T-helper 1 cell (primary cell): ENCODE measurements at places on chromosomes 5 and 9.

DNA sequence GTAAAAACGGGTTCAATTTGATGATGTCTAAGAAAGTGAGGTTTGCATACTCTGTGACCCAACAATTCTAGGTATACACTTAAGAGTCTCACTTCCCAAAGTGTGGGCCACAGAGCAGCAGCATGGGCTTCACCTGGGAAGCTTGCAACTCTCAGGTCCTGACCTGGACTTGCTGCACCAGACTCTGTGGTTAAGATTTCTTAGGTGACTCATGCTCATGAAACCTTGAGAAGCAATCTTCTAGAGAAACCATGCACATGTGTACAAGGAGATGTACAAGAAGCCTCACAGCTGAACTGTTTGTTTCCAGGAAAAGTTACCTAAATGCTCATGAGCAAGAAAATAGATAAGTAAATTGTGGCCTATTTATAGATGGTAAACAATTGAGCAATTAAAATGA lies 30.0 kb downstream of the DNAJC21 start:
- DNase-seq: peak; percentile 50

- no peak for DNase-seq
Observed at GRCh38 chr9:108191065-108191464, 664.7 kb downstream of the ACTL7B start.

DNA sequence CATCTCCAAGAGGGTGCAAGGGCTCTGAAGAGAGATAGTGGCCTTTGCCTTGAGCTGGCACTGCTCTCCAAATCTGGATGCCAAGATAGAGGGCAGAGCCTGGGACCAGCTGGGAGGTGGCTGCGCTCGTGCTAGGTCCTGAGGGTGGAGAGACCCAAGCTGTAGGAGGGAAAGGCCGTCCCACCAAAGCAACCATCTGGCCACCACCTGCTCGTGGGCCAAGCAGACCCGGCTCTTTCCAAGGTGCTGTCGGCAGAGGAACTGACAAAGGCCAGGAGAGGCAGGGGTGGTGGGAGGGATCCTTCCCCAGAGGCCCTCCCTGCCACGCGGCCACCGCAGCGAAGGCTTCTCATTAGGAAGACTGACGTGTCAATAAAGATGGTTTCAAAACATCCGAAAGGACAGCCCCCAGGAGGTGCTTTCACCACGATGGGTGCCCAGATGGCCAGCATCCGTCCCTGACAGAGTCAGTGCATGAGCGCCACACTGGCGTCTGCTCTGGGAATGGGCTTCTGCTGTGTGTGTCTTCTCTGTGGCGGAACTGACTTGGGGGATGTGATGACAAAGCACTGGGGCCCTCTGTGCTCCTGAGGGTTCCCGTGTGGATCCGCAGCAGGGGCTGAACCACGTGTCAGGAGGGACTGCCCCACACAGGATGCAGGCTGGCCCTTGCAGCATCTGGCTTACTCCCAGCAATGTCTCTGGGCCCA lies 213.5 kb downstream of the FANCC start:
- no peak for DNase-seq

DNA sequence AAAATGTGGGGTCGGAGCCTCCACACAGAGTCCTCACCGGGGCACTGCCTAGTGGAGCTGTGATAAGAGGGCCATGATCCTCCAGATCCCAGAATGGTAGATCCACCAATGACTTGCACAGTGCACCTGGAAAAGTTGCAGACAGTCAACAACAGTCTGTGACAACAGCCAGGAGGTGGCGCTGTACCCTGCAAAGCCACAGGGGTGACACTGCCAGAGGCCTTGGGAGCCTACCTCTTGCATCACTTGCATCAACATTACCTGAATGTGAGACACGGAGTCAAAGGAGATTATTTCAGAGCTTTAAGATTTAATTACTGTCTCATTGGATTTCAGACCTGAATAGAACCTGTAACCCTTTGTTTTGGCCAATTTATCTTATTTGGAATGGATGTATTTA lies 614.1 kb upstream of the CDH9 start:
- DNase-seq: no peak

- no peak for DNase-seq
Observed at GRCh38 chr9:136328011-136328621, 777 bp downstream of the GPSM1 start.

GRCh38 chr5:170070556-170071412 lies 34.9 kb upstream of the FOXI1 start:
- no peak for DNase-seq

GRCh38 chr9:113503613-113504211 lies 40.2 kb downstream of the RGS3 start:
- no peak for DNase-seq

GRCh38 chr9:108953983-108954574 lies 19.9 kb downstream of the ABITRAM start:
- no peak for DNase-seq

GRCh38 chr9:124411514-124412227 lies 3.6 kb downstream of the PSMB7 start:
- DNase-seq: no peak

- DNase-seq: no peak
Observed at GRCh38 chr5:147673266-147673665, 109.3 kb downstream of the JAKMIP2 start.

GRCh38 chr5:1779782-1780613 lies 19.6 kb downstream of the MRPL36 start:
- no peak for DNase-seq

DNA sequence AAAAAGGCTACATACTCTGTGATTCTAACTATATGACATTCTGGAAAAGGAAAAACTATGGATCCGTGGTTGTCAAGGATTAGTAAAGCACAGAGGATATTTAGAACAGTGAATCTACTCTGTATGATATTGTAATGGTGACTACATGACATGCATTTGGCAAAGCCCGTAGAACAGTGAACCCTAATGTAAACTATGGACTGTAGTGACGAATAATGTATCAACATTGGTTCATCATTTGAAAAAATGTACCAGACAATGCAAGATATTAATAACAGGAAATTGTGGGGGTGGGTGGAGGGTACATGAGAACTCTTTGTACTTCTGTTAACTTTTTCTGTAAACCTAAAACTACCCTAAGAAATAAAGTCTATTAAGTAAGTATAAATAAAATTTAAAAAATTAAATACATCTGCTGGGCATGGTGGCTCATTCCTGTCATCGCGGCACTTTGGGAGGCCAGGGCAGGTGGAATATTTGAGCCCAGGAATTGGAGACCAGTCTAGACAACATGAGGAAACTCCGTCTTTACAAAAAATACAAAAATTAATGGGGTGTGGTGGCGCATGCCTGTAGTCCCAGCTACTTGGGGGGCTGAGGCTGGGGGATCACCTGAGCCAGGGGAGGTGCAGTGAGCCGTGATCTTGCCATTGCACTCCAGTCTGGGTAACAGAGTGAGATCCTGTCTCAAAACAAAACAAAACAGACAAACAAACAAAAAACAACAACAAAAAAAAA lies 101.7 kb upstream of the TBC1D2 start:
- DNase-seq: no peak

DNA sequence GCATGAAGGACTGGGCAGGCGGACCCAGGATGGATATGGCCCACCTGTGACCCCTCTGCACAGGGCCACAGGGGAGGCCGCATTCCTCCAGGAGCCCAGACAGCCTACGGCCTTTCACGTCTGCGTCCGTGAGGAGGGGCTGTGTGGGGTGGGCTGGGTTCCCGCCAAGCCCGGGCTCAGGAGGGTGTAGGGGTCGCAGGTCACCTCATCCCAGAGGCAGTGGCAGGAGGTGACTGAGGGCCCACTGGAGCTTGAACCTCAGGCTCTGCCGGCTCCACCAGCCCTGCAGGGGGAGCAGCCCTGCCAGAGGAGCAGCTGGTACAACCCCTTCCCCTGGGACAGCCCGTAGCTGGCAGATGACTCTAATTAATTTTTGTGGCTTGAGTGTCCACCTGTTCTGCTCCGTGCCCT lies 40.7 kb upstream of the CACNA1B start:
- no peak for DNase-seq

- no peak for DNase-seq
Observed at GRCh38 chr9:79646096-79646495, 74.3 kb downstream of the TLE4 start.

- no peak for DNase-seq
Observed at GRCh38 chr9:131448818-131449217, 53.9 kb upstream of the POMT1 start.

GRCh38 chr5:10424124-10424731 lies 17.5 kb upstream of the ROPN1L start:
- no peak for DNase-seq

DNA sequence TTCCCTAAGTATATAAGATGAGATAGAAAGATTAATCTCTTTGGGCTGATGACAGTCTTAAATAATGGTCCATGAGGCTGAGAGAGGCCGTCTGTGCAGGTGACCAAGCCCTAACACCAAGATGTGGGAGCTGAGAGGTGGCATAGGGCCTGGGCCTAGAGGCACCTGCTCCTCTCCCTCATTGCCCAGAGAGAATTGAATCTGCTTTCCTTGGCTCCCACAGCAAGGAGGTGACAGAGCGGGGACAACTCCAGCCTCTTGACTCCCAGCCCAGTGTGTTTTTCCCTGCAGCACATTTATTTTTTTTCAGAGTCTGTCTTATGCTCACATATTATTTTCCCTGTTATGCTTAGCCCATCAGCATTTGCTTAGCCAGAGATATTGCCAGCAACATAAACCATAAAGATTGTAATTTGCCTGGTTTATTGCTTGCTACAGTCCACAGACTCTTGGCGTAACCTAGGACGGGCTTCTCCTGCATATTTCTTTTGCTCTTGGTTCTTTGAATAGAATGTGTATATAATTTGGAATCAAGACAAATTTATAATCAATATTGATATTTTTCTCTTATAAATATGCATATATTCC lies 105.6 kb downstream of the NTRK2 start:
- no peak for DNase-seq

DNA sequence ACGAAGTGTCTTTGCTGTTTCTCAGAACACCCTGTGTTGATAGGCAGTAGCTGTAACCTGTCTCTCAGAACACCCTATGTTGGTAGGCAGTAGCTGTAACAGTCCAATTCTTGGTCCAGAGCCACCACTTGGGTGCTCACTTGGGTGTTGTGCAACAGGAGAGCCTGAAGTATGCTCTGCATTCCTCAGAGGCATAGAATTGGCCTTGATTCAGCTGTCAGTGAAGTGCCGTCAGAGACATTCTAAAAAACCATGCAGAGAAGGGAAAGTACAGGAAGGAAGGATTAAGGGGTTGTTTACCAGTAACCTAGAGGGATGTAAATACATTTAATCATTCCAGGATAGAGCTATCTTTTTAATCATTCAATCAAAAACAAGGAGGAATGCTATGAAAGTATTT lies 231.2 kb downstream of the ARRDC3 start:
- no peak for DNase-seq

- no peak for DNase-seq
Observed at GRCh38 chr5:1536871-1537602, 13.3 kb upstream of the LPCAT1 start.

DNA sequence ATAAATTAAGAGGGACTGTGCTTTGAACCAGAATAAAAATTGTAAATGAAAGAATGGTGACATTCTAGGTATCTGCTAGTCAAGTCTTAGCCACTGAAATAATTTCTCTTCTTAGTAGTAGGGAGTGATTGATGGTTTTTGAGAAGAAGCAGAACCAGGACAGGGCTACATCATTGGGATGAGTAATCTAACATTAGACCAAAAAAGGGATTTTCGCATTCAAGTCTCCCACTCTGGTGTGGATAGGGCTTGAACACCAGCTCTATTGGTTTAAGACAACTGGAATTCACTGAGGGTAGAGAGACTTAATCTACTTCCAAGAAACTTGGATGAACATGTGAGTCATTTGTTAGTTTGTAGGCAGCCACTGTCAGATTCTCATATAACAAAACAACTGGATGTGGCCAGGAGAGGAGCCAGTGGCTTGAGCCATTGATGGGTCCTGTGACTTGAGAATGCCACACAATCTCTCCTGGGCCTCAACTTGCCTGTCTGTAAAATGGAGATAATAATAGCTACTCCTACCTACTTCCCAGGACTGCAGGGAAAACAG lies 16.6 kb downstream of the FAT2 start:
- DNase-seq: no peak

DNA sequence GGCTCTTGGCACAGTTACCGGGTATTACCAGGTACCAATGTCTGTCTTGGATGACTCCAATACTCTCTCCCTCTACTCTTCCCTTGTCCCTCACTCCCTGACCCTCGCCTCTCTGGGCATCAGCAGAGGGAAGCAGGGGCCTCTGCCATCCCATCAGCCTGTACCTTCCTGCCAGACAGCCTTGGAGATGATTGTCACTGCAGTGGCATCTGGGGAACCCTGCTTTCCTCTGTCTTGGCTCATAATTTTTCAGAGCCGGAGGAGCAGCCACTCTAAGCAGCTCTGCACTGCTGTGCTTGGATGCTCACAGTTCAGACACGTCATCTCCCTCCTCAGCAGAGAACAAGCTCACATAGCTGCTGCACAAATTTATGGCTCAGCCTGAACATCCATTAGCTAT lies 274.1 kb downstream of the SMARCA2 start:
- DNase-seq: no peak

DNA sequence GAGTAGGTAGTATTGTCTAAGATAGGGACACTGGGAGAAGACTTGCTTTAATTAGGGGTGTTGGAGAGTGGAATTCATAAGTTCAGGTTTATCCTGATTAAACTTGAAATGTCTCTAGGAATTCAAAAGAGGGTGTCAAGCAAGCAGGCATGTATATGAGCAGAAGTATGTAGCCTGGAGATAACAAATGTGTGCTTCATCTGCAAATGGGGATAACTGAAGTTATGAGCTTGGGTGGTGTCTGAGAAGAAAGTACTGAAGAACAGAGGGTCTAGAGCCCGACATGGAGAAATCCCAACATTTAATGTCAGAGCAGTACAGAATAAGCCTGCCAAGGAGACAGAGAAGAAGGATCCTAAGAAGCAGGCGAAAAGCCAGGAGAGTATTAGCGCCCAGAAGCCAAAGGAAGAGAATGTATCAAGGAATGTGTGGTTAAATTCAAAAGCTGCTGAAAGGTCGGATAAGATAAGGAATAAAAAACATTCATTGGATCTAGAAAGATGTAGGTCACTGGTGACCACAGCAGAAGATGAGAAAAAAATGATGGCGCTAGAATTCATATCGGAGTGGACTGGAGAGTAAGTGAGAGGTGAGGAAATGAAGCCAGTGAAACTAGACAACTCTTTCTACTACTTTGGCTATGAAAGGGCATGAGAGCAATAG lies 401.5 kb upstream of the PIK3R1 start:
- no peak for DNase-seq

GRCh38 chr5:32100691-32101302 lies 73.3 kb downstream of the GOLPH3 start:
- DNase-seq: no peak

- no peak for DNase-seq
Observed at GRCh38 chr9:127549218-127549617, 62.9 kb upstream of the STXBP1 start.
